Stimulated activated CD4-positive, alpha-beta T cell treated with anti-CD3 and anti-CD28 coated beads, TNF-alpha, amount 100 ng/mL, for 24 hours (primary cell): ENCODE measurements at places on chromosomes 12 and 14.

DNA sequence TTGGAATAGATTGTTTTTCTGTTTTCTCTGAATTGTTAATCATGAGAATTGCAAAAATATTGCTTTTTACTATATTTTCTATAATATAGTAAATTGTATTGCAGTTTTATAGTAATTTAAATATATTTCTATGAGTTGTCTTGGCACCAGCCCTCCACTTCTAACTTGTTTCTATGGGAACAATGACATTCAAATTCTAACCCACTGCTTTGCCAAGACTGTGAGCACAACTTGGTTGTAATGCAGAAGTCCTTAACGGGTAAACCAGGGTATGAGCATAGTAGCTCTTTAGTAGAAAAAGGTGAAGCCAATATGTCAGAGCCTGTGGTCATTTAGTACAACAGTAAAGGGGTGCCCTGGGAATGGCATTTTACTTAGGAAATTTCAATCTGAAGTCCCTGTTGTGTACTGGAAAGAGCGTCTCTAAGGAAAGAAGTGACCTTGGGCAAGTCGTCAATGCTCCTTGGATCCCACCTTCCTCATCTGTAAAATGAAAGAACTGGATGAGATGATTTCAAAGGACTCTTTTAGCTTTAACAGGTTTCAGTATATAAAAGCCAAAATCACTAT is 283.3 kb downstream of the ATP23 start:
- DNase-seq = no peak

- DNase-seq = no peak
These were observed 91.7 kb upstream of the SEL1L start for GRCh38 chr14:81625343-81625742.

DNA sequence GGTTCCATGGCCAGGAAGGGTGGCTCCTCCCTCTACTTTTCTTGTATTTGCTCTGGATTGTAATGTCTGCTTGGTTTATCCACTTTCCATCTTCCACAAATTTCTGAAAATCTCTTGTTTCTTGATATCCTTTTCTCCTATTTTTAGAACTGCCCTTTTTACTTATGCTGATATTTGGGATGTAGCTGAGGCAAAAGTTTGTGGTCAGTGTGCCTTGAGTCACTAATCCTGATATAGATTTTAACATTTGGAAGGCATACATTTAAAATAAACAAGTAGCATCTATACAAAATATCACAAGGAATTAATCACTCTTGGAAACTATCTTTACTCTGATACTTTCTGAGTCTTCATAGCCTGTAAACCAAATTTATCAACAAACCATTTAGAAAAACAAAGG is 11.0 kb downstream of the GRIP1 start:
- no peak for DNase-seq

DNA sequence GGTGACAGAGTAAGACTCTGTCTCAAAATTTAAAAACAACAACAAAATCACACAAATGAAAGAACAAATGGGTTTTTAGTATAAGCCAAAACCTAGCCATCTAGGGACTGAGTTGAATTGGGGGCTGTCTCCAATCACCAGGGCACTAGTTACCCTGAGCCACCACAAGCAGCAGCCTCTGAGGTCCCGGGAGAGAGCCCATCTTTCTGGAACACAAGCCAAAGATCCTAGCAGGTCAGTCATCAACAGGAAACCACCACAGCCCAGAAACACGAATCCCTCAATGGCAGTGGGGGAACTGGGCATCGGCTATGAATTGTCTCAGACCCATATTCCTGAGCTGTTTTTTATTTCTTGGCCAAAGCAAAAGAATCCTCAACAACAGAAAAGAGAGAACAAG is 75.3 kb downstream of the KDM2B start:
- DNase-seq = no peak

DNA sequence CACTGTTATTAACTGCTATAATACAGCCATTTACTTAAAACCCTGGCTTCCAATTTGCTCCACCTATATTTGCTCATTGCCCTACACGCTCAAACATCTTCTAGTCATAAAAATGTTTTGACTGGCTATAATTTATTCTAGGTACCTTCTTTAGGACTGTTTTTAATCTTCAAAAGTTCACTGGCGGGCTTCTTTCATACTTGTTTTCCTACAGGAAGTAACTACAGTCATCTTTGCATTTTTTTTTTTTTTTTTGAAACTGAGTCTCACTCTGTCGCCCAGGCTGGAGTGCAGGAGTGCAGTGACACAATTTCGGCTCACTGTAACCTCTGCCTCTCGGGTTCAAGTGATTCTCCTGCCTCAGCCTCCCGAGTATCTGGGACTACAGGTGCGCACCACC is 32.5 kb downstream of the MPHOSPH9 start:
- DNase-seq = no peak

DNA sequence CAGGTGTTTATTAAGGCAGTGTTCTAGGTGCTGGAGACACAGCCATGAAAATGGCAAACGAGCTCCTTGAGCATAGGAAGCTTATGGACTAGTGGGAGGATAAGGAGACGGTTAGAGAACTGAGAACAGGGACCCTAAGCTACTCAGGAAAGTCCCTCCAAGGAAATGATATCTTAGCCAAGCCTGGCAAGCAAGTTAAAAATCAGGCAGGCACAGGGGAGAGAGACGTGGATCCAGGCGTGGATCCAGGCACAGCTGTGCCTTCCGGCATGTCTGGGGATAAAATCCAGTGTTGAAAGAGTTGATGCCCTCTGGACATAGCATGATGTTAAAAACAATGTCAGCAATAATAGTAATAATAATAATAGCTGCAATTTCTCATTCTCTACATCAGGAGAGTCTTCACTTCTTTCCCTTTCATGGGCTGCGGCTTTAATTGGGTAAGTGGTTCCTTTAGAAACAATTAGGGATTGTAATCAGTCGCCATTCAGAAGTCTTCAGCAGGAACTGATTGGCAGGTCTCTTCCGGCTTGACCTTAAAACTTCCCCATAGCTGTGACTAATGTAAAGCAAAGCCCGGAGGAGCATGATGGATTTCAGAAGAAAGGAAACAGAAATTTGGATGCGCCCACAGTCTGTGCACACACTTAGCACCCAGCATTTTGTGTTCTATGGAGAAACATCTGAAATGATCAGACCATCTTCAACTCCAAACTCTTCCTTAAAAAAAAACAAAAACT is 230.2 kb downstream of the SLC41A2 start:
- DNase-seq = no peak

GRCh38 chr12:92035477-92035876 is 110.2 kb downstream of the BTG1 start:
- DNase-seq = no peak
